ENCODE measurements at places on chromosomes 5 and 9.

GRCh38 chr5:34775886-34776285, 63.1 kb upstream of the TTC23L start:
- DNase-seq: no peak

GRCh38 chr9:24832307-24832706, 286.6 kb upstream of the IZUMO3 start:
- DNase-seq: peak; percentile 1

DNA sequence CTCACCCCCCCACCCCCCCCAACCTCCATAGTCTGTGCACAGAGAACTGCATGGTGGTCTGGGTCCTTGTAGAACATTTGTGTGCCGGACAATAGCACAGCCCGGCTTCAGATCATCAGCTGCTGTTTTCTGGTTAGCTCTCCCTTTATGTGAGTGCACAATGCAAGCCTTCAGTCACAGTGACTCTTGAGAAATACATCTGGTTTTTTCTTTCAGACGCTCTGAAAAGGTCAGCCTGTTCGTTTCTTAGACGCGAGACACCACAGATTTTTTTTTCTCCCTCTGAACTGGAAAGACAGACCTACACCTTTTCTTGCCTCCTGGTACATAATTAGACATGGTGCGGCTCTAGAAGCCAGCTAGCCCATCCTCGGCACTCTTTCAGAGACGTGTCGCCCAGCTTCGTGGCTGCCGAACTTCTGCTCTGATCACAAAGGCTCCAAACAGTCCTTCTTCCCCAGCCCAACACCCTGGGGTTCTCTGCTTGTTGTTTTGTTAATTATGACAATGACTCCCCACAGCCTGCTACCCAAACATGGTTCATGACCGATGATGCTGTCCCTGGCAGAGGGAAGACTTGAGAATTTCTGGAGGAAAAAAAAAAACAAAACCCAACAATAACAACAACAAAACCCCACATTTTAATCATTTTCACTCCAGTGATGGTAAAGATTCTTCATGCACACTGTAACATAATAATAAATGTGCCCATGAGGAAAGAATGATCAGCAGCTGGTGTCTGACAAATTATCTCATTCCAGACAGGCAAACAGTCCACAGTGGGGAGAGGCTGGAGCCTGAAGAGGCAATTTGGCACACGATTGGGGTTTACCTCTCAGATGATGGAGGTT, 241.4 kb upstream of the ZNF462 start:
- DNase-seq: no peak

DNA sequence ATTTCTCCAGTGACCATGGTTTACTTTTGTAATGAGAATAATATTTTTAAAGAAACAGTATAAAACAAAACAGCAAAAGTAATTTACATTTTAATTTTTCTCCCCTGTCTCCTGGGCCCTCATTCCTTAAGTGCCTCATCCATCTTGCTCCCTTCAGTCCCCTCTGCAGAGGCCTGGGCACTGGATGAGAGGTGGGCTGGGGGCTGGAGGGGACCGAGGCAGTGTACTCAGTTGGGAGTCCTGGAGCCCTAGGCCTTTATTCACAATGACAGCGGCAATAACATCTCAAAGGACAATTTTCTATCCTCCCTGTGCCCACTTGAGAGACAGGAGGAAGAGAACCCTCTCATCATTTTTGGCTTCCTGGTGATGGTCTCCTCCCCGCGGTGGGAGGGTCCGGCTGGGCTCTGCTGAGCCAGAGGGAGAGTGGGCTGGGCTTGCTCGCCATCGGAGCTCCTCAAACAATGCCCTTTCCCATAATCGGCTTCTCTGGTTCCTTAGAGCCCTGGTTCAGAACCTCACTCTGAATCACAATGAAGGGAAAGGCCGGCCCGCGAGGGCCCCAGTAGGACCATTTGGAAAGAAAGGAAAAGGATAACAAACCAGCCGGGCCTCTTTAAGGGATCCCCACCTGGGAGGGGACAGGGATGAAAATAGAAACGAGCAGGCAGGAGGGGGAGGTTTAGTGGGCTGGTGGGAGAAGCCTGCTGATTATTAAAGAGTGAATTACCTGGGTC, 9.7 kb upstream of the SMIM32 start:
- peak; percentile 93 for DNase-seq

- no peak for DNase-seq
These were observed 345.9 kb upstream of the RIOK2 start for GRCh38 chr5:97528941-97529340.

DNA sequence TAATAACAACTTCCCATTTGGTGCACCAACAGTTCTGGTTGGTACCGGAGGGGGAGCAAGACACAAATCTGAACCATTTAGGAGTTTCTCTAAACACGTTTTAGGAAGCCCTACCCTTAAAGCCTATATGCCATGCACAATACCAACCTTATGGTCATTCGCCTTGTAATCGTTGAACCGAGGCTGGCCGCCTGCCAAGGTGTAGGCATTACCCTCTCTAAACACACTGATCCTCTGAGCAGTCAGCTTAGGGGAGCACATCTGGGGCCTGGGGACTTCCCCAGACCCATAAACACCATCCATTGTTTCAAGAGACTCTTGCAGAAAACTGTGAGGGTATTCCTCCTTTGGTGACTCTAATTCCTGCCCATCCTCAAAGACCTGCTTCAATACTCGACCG, 328 bp downstream of the GRXCR2 start:
- no peak for DNase-seq

DNA sequence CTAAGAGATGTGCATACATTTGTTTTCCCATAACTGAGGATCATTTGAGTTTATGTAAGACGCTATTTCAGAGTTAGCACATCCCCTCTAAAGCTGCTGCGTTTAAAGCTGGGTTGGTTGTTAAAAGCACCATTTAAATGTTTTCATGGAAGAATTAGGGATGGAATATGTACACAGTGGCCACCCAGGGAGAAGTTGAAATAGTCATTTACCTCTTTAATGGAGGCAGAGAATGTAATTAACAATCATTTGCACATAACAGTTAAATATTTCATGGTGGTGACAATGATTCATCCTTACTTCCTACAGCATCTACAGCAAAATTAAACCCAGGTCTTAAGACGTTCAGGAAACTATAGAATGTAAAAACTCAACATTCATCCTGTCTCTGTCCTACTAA, 100.3 kb downstream of the KIF4B start:
- DNase-seq: no peak

DNA sequence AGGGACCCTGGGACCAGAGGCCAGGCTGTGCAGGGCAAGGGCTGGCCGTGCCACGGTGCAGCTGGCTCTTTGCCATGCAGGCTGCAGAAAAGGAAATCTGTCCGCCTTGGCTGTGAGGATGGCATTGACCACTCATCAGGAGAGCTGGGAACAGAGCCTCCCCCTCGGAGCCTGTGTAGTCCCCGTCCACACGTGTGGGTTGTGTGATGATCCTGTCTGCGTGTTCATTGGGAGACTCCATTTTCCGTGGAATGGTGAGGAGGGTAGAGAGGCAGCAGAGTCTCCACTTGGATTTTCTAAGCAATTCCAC, 47.7 kb downstream of the EHMT1 start:
- no peak for DNase-seq

DNA sequence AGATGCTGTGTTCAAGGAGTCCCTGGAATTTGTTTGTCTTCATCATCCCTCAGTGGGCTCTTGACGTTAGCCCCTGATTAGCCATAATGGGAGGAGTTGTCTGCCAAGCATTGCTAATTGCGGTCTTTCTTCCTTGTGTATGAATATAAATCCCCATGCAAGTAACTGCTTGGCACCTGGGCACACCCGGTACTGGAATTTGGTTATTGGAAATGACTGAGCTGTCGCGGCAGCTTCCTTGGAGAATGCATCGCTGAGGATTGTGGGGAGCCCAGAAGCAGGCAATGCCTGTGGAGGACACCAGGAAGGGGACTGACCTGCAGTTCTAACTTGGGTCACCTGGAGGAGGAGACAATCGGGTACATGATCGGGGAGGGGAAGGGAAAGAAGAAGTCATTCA, 53.3 kb upstream of the CTSL start:
- DNase-seq: no peak

DNA sequence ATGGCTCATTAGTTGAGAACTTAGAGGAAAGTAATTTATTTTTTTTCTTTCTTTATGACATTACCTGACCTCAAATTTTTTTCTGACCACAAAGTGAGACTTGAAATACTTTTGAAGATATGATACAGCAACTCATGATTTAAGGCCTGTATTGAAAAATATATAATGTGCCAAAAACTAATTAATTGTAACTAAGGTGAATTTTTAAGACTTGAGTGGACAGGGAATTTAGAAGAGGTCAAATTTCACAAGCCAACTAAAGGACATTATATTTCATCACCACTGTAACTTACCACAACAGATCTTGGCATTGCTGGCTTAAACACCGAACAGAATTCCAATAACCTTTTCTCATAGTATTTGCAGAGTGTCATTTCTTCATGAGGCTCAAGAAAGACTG, 1.8 kb downstream of the CCNH start:
- no peak for DNase-seq

DNA sequence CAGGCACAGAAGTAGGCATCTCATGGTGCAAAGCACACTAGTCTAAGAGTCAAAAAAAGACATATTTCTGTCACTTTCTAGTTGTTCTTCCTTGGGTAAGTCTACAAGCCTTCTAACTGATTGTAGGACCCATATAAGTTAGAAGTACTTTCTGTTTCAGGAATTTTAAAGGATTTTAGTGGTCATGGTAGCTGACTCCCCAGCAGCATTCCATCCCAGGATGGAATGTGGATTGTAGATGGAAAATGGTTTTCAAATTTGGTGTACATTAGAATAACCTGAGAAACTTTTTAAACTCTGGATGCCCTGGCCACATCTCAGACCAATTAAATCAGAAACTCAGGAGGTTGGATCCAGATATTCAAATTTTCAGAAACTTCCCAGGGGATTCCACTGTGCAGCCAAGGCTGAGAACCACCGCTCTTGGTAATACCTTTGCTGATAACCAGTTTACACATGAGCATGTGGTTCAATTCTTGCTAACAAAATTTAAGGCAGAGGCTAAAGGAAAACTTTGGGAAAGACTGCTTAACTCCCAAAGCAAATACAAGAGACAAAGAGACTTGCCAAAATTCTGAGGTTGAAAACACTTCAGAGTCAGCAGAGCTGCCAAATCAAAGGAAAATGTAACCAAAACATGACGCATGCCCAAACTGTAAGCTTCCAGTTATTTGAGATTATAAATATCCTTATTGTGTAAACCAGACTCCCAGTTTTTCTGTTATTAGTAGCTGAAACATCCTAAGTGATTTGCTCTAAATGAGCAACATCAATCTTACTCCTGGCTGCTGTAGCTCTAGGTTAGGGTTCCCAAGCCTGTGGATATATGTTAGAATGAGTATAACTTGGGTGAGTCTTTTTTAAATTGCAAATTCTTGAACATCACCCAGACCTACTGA, 145.4 kb upstream of the MTAP start:
- no peak for DNase-seq

DNA sequence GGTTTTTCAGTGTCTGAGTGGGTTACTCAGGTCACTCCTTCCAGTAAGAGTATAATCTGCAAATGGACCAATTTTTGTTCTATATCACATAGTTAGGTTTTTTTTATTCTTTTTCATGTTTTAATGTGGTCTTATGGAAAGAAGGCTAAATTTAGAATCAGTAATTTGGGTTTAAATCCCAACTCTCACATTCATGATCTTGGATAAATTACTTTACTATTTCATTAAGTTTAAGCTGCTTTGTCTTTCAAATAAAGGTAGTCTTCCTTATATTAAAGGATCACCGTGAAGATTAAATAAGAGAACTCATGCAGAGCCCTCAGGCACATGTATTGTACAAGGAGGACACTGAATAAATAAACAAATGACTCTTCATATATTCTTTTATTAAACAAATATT, 234.7 kb downstream of the SGCD start:
- DNase-seq: no peak

- DNase-seq: peak; percentile 63
These were observed 192.6 kb downstream of the TLE4 start for GRCh38 chr9:79764374-79764773.
